ENCODE measurements at places on chromosomes 4 and X.

DNA sequence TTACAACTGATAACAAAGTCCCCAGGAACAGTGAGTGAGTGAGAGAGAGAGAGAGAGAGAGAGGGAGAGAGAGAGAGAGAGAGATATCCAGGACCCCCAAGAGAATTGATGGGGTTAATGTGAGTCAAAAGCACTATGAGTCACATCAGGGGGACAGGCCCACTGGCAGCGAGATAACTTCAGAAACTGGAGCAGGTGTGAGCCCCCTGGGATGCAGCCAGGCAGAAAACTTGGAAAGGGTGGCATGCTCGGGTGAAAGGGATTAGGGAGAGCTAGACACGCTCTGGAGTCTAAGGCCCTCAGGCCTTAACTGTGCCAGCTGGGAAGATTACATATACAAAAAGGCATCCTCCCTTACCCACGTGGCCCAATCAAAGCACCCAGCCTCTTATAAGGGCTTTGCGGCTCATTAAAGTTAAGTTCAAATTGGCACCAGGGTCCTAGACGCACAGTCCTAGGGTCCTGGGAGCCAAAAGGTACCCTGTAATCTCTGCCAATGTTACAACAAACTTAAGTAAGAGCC is 841 bp downstream of the ACOT9 start:
- peak; percentile 80 for DNase-seq

DNA sequence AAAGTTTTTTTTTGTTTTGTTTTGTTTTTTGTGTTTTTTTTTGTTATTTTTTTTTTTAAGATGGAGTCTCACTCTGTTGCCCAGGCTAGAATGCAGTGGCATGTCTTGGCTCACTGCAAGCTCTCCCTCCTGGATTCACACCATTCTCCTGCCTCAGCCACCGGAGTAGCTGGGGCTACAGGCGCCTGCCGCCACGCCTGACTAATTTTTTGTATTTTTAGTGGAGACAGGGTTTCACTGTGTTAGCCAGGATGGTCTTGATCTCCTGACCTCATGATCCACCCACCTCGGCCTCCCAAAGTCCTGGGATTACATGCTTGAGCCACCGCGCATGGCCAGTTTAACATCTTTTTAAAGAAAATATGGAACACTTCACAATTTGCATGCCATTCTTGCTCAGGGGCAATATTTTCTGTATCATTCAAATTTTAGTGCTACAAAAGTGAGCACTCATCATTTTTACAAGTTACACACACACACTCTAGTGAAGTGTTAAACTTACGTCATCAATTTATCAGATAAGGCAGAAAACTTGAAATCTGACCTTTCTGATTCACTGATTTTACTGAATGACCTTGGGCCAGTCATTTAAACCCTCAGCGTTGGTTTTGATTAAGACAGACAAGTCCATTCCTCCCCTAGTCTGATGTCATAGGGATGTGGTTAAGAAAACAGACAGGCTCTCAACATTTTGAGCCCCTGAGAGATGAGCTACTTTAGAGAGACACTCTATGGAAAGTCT is 61.2 kb downstream of the TRIM2 start:
- DNase-seq: no peak

GRCh38 chrX:264634-265455 is 16.3 kb upstream of the PLCXD1 start:
- DNase-seq: no peak

DNA sequence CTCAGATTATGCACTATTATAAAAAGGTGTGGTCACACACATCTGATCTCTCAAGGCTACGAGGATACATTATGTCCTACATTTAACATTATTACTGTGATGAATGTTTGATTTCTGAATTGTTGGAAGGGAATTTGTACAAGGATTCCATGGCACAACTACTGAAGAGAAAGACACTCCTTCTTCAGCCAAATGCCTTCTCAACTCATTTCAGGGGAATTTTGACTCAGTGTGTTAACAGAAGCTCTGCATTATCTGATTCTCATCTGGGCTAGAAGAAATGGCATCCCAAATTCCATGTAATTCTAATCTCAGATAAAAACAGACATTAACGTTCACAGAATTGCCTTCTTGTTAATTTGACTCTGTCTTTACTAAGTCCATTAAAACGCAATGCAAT is 477.7 kb downstream of the PDGFC start:
- no peak for DNase-seq

DNA sequence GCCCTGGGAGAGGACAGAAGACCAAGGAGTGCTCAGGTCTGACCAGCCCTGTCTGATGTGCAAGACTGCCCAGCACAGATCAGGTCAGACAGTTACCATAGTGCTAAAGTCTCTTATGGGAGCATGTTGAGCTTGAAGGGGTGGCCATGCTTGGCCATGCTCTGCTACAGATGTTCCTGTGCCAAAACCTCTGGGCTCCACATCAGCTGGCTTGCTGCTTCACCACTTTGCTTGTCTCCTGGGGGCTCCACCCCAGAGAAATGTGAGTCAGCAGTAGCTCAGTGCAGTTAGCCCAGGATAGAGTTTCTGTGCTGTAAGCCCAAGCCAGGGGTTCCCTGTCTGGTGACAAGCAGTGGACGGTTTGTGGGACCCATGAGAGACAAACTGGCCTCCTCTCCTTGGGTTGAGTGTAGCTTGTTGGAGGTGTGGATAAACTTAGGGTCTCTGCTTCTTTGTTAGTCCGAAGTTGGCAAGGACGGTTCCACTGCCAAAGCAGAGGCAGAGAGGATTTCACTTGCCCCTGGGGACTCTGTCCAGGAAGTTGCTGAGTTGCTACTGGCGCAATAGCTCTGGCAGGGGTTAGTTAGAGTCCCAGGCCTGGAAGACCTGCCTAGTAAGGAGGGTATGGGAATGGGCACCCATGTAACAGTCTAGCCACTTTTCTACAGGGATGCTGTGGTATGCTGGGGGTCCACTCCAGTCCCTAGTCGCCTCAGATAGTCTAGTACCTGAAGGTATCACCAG is 8.7 kb upstream of the TMSB15C start:
- no peak for DNase-seq

DNA sequence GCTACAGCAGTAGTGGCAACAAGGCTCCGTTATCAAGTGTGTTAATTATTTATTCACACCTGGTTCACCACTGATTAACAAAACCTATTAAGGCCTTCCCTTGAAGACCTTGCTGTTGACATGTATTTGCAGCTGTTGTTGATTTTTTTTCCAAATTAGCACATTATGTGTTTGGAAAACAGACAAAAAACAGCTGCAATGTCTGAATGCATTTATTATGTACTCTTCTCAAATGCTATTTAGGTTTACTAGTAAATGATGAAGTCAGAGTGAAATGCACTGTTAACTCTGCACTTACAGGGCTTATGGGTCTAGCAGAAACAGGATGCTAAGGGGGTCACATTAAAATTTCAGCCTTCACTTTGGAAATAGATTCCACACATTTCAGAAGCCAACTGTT is 99.5 kb upstream of the PCDH7 start:
- no peak for DNase-seq

GRCh38 chr4:44320833-44321232 is 127.8 kb downstream of the KCTD8 start:
- DNase-seq: no peak

DNA sequence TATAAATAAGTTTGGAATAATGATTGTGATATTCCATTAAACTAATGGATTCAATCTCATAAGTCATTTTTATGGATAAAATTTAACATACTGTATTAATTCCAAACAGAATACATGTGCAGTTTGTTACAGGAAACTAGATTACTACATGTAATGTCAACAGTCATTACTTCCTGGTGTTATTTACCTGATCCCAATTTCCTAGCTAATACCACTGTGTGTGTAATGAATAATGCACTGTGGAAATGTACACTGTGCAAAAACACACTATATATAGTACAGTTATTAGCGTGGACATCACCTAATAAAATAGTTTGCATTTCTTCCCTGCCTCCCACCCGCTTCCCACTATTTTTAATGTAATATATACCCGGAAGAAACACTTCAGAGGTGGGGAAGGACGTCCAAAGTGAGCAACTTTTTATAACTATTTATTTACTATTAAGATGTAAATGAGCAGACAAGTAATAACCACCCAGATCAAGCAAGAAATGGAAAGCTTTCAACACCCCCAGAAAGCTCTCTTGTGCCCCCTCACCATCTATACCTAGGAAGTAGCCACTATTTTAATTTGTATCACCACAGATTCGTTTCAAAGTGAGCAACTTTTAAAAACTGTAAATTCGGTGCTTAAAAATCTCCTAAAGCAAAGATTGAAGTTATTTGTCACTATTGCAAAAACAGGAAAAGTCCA is 219.1 kb downstream of the THOC2 start:
- no peak for DNase-seq

DNA sequence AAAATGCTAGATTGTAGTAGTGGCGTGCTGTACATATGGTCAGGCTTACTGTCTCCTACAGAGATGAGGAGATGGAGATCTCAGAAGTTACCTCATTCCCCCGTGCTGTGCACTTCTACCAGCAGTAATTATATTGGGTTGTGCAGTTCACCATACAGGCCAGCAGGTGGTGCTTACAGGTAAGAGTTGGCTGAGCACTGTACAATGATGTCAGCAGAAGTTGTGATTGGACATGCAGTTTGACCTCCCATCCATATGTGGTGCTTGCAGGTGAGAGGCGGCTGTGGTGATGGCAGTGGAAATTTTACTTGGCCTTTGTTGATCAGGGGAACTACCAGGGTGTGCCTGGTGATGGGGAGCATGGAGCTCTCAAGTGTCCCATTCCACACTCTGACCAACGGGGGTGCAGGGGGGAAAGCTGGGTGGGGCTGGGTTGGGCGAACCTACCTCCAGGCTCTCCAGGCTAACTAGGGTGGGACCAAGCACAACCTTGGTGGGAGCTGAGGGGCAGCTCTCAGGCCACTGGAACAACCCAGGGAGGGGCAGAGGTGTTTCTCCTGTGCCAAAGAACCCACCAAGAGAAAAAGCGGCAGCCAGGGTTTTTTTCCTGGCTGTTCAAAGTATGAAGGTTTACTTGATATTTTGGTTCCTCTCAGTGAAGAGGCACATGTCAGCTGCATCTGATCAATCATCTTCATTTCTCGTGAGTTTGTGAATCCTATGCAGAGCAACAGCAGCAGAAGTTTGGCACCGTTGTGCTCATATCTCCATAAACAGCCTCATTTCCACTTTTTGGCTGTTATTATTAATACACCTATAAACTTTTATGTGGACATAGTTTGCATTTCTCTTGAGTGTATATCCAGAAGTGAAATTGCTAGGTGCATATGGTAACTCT is 73.8 kb upstream of the FREM3 start:
- no peak for DNase-seq

GRCh38 chr4:185128272-185129119 is 14.6 kb upstream of the SLC25A4 start:
- DNase-seq: peak; percentile 61

DNA sequence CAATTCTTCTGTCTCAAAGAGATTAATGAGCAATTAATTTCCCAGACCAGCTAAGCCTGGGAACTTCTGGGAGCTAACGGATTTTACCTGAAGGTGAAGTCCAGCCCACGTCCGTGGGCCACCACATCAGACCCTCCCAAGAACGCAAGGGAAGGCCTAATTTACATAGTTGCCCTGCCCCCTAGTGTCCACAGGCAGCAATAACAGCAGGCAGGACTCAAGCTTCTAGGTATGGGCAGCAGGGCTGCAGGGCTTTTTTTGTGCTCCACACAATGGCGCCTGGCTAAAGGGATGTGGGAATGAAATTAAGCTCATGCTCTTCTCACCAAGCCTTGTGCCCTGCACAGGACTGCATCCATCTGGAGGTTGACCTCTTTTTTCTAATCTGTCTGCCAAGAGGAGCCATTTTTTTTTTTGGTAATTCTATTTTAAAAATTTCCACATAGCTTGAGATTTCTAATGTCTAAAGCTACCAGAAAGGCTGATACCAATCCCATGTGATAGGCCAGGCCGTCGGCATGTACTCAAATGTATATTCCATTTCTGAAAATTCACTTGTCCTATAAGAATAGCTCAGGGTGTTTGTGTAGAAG is 111.9 kb upstream of the TMEM164 start:
- peak; percentile 57 for DNase-seq

DNA sequence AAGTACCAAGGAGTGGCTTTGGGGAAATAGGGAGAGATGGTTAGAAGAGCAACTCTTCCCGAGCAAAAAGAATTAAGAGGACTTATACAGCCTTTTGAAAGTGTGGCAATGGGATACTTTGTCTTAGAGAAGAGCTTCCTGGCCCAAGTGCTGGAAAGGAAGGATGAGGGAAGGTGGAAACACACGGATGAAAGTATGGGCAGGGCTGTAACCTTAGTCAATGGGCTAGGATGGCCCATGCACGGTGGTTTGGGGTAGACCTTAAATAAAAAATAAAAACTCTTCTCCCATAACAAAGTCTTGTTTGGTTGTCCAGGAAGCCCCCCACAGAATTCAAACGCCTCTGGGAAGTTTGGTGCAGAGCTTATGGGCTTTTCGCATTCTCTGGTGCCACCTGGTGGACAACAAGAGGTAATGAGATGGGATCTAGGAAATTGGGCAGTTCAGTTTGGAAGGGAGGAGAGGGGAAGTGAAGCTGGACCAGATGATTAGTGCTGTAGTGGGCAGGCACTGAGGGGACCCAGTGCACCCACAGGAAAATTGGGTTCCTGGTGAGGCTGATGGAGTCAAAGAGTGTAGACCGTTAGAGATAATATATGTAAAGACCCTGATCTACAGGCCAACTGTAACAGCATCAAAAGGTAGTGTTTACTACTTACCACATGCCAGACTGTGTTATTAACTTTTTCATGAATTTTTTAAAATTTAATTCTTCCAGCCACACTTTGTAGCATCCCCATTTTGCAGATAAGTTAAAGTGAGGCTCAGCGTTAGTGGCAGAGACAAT is 13.8 kb upstream of the ENOX2 start:
- peak; percentile 18 for DNase-seq

GRCh38 chr4:33924239-33924638 is 2320.1 kb downstream of the ARAP2 start:
- no peak for DNase-seq

DNA sequence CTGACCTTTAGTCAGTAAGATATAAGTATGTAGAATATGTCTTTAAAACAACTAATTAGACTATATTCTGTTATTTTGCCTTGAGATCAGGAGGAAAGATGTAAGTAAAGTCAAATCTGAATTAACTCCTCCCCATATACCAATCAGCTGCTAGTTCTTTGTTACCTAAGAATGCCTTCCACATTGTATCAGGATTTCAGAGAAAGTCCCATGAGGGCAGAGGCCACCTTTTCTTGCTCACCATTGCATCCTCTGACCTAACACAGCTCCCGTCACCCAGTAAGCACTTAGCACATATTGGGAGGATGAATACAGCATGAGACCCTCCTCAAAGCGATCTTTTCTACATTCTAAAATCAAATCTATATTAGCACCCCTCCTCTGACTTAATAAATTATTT is 87.0 kb downstream of the COL25A1 start:
- DNase-seq: no peak

DNA sequence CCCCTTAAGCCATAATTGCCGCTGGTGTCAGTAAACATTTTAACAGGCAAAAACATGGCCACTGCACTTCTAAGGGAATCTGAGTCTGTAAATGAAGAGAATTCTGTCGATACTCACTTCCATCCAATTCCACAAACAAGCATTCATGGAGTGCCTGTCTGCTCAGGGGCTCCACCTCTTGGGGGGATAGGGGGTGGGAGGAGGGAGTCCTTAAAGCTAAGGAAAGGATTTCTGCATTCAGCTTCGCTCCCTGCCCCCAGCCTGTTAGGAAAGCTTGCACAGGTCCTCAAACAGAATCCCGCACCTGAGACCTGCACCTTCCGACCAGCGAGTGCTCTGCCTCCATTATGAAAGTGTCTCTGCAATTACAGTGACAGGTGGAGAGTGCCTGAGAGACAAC is 130.2 kb upstream of the KIT start:
- DNase-seq: no peak

- DNase-seq: no peak
These were observed 172.9 kb upstream of the GYPA start for GRCh38 chr4:144313370-144313769.
